GM23338 (cell line): ENCODE measurements at places on chromosomes 11 and 22.

DNA sequence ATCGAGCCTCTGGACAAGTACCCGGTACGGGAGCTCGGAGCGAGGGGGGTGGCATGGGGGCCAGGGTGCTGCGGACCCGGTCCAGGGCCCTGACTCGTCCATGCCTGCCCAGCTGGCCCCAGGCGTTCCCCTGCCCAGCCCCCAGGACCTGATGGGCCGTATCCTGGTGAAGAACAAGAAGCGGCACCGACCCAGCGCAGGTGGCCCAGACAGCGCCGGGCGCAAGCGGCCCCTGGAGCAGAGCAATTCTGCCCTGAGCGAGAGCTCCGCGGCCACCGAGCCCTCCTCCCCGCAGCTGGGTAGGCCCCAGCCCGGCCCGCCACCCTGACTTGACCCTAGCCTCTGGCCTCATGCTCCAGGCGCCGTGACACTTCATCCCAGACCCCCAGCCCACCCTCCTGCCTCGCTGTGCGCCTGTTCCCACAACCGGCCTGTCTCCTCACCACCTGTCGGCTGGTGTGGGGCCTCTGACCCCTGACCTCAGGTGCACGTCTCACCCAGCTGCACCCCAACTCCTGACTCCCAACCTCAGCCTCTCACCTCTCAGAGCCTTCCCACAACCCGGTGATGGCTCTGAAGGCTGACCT lies 7.7 kb downstream of the PLCB3 start:
- no peak for DNase-seq

DNA sequence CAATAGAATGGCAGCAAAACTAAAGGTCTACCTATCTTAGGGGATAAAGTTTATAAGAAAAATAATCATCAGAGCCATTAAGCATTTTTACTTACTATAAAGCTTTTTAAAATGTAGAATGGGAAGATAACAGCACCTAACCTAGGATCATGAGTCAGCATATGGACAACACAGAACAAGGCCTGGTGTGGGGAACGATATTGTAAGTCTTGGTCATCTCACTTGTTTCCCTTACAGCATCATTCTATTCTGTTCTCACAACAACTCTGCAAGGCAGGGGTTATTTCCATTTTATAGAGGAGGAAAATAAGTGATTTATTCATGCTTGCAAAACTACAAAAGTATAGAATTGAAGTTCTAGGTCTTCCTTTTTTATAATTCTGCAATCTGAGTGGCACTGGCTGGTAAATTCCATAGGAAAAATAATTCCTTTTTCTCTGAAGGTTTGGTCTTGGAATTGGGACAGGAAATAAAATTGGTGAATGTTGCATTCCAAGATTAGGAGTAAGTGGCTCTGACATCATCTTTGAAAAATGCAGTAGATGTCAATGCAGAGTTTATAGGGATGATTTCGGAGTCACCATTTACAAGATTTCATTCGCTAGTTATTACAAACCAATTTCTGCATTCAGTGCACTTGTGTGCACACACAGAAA lies 423.0 kb downstream of the DYNC2H1 start:
- no peak for DNase-seq

- DNase-seq: no peak
These were observed 10.6 kb upstream of the XBP1 start for GRCh38 chr22:28810821-28811491.

DNA sequence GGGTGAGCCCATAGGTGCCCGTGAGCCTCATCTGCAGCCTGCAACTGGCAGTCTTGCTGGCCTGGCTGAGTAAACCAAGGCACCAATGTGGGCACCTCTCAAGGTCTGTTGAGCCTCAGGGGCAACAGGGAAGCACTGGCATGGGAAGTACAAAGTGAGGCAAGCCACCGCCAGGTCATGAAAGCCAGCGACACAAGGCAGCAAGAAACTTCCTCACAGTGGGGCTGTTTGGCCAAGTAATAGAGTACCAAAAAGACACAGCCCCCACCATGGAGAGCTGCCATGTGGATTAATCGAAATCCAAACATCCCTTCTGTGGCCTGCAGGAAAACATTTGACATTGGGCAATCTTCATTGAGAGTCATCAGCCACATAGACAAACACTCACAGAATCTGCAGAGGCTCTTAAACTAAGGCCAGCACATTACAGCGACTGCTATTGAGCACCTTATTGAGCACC lies 43.6 kb upstream of the FIBIN start:
- DNase-seq: no peak

DNA sequence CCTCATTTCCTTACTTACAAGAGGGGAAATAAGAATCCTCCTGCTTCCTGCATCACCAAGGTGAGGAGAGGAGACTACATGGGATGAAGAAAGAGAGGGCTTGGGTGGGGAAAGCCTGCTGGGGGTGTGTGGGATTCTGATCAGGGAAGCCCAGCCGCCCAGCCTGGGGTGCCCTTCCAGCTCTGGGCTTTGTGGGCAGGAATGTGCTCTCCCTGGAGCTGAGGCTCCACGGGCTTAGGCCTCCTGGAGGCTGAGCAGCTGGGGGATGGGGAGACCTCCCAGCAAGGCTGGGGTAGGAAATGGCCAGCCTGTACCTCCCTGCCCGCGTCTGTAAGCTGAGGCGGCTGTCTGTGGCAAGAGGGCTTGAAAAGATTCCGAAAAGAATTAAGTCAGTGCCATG lies 206.1 kb downstream of the GRIK4 start:
- DNase-seq: no peak

GRCh38 chr11:94577841-94578240 lies 10.7 kb downstream of the PIWIL4 start:
- no peak for DNase-seq

DNA sequence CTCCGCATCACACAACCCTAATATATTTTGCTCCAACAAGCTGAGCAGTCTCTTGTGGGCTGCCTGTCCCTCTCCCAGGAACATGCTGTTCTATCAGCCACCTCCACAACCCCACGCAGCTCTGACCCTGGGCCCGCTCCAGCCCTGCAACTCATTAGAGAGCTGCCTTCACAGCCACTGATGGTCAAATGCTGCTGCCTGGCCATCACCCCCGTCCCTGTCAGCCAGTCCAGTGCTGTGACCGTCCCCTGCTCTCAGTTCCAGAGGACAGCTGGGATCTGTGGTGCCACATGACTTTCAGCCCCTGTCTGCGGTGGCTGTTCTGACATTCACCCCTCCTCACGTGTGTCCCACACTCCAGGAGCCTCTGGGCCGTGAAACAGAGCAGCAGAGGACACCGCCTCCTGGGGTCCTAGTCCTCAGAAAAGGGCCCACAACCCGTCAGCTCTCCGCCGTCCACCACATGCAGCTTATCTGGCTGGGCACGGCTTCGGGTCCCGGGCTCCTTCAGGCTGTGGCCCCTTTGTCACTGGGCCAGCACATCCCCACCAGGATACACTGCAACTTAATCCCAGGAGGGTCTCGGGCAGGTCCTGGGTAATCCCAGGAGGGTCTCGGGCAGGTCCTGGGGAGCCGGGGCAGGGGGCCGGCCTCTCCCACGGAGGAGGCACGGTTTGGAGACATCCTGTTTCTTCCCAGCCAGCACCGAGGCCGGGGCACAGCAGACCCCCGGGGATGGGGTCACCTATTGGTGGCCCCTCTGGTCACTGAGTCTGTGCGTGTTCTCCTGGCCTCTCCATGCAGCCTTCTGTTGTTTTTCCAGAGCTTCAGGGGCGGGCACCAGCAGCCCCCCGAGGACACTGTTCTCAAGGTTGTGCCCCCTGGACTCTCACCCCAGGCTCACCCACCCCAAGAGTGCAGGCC lies 15.1 kb downstream of the CRELD2 start:
- no peak for DNase-seq

DNA sequence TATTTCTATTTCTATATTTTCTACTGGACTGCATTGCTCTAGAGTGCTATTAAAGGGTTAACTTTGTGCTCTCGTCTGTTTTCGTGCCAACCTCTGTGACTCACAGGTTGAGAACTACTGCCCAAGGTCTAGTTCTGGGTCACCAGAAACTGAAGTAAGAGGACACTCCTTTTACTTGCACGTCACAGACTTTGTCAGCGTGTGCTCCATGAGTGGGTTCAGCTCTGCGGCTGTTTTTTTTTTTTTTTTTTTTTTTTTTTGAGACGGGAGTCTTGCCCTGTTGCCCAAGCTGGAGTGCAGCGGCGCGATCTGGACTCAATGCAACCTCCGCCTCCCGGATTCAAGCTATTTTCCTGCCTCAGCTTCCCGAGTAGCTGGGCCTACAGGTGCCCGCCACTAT lies 49.8 kb downstream of the CLMP start:
- DNase-seq: no peak

DNA sequence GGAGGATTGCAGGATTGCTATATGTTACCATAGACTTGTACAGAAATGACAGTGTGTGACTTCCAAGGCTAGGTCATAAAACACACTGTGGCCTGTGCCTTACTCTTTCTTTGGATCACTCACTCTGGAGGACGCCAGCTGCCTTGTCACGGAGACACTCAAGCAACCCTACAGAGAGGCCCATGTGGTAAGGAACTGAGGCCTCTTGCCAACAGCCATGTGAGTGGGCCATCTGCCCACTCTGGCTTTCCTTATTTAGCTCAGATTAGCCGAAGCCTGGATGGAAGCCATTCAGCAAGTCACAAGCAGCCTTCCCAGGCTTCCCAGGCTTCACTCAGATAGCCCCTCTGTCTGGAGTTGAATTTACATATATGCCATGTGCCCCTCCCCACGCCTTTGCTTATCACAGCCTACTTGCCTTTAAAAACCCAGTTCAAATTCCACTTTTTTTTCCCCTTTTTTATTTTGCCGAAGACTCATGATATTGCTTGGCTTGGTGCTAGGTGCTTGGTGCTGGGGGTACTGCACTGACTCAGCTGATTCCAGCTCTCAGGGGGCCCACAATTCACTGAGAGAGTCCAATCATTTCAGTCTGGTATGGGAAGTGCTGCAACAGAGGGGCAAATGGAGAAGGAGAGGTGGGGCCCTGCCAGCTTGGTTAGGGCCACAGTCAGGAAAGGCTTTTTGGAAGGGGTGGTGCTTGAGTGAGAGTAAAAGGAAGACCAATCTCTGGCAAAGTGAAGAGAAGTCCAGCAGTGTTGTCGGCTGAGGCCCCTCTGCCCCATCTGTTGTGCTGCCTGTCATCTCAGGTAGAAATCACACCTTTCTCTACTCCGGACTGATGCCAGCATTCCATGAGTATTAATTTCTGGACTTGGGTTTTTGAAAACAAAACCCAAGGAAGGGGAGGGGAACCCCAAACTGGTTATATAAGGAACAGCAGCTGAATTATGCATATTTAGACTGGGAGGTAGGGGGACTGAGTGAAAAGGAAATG lies 14.5 kb upstream of the P4HA3 start:
- no peak for DNase-seq

DNA sequence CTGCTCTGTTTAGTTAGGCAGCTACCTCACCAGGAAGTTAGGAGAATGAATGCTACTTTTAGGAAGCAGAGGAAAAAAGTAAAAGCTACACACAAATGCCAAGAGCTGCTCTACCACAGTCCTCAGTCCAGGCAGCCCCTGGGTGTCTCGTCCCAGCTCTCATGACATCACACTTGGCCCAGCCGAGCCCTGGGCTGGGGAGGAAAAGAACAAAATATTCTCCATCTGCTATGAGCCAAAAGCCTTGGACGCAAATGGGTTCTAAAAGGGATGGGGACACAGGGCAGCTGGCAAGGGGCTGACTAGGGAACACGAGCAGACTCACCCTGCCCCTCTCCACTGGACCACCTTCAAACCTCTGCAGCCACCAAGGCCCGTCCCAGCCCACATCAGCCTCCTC lies 26.1 kb downstream of the TMEM184B start:
- no peak for DNase-seq

GRCh38 chr11:134047586-134047999 lies 21.3 kb upstream of the JAM3 start:
- no peak for DNase-seq
